ENCODE measurements at places on chromosomes 6 and 20.

- DNase-seq = no peak
Measured at GRCh38 chr6:81362246-81362645, 390.2 kb downstream of the TENT5A start.

DNA sequence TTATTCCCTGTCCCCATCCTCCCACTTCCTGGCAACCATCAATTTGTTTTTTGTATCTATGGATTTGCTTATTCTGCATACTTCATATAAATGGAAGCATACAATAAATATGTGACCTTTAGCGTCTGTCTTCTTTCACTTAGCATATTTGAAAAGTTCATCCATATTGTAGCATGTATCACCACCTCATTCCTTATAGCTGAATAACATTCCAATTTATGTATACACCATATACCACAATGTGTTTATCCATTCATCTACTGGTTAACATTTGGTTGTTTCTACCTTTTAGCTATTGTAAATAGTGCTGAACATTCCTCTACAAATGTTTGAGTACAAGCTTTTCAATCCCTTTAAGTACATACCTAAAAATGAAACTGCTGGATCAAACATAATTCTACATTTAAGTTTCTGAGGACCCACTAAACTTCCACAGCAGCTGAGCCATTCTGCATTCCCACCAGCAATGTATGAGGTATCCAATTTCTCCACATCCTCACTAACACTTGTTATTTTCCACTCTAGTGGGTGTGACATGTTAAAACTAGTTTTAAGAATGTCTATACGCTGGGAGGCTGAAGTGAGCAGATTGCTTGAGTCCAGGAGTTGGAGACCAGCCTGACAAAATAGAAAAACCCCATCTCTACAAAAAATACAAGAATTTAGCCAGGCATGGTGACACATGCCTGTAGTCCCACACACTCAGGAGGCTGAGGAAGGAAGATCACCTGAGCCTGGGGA is 32.9 kb downstream of the NUDT3 start:
- DNase-seq = no peak

DNA sequence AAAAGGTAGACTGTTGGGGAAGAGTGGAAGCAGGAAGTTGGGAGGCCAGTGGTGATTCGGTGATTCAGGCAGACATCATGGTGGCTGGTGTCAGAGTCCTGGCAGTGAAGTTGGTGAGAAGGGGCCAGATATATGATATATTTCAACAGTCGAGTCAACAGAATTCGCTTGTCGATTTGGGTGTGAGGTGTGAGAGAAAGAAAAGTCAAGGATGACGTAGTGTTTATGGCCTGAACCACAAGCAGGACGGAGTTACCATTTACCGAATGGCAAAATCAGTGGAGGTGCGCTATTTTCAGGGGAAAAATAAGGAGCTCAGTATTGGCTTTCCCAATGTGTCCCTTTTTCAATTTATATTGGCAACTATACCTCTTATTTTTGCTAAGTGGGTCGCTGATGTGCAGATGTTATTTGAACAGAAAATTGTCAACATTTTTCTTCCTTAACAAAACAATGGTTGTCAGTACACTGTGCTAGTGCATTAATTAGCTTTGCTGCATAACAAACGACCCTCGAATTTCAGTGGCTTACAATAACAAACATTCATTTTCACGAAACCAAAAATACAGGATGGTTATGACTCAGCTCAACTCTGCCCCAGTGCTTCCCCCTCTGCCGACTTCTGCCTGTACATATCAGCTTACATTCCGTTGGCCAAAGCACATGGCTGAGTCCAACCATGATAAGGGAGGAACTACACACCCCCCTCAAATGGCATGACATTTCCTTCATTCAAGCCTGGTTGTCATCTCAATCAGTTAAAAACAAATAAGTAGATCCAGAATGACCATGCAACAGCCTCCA is 255.0 kb upstream of the ZFP64 start:
- no peak for DNase-seq

- DNase-seq = no peak
Measured at GRCh38 chr6:138402838-138403187, 1.2 kb upstream of the HEBP2 start.

- no peak for DNase-seq
Measured at GRCh38 chr6:115945812-115946211, 114.9 kb downstream of the FRK start.

GRCh38 chr6:55726144-55726543 is 147.2 kb upstream of the HMGCLL1 start:
- no peak for DNase-seq

- no peak for DNase-seq
Measured at GRCh38 chr20:16574656-16575355, 1.6 kb upstream of the KIF16B start.

GRCh38 chr6:56088641-56089040 is 158.7 kb downstream of the COL21A1 start:
- DNase-seq = no peak

- DNase-seq = peak; percentile 91
Measured at GRCh38 chr6:137867685-137868509, 838 bp downstream of the TNFAIP3 start.

GRCh38 chr6:13241364-13241763 is 87.0 kb downstream of the TBC1D7 start:
- no peak for DNase-seq

DNA sequence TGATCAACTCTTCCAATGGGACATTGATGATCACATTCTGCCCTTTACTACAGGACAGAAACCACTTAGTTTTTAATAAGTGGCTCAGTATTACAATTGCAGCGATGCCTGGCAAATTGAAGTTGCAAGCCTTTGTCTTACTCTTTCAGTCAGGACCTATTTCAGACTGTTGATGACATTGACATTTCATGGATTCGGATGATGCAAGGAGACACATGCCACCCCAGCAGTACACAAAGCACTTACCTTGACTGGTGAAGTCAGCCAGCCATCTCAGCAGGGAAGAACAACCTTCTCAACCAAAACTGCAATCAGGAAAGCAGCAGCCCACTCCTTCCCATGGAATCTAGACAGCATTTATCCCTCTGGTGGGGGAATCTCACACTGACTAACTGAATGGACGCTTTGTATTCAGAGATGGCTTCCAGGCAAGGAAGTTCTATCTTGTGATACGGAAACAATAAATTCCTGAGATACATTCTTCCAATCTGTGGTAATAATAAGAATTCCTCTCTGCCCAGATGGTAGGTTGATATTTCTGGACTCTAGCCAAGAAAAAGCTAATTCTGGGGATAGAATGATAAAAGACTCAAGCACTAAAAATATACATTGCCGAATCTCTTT is 24.8 kb downstream of the NFYA start:
- DNase-seq = no peak

- DNase-seq = peak; percentile 41
Measured at GRCh38 chr20:58233881-58234528, 5.6 kb upstream of the ANKRD60 start.

GRCh38 chr6:142162780-142163179 is 15.7 kb downstream of the VTA1 start:
- no peak for DNase-seq

DNA sequence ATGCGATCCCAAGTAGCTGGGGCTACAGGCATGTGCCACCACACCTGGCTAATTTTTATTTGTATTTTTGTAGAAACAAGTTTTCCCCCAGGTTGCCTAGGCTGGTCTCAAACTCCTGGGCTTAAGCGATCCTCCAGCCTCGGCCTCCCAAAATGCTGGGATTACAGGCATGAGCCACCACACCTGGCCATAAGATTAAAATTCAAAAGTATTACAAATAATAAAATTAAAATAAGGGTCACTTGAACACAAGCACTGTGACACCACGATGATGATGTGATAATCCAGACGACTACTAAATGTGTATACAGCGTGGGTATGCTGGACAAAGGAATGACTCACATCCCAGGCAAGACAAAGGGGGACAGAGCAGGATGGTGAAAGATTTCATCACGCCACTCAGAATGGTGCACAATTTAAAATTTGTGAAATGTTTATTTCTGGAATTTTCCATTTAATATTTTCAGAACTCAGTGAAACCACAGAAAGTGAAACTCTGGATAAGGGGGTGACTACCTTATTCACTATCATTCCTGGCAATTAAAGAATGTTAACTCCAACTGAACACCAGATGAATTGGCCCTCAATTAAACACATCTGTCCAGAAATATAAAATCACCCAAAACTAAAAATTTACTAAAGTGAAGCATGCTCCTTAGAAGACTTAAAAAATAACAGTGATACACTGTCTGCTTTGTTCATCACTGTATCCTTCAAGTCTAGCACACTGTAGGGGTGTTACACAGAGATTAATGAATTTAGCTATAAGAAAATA is 13.1 kb downstream of the B4GALT5 start:
- DNase-seq = no peak

GRCh38 chr20:59726281-59726595 is 121.9 kb downstream of the PHACTR3 start:
- no peak for DNase-seq

GRCh38 chr6:2866171-2866846 is 24.6 kb upstream of the SERPINB1 start:
- no peak for DNase-seq

DNA sequence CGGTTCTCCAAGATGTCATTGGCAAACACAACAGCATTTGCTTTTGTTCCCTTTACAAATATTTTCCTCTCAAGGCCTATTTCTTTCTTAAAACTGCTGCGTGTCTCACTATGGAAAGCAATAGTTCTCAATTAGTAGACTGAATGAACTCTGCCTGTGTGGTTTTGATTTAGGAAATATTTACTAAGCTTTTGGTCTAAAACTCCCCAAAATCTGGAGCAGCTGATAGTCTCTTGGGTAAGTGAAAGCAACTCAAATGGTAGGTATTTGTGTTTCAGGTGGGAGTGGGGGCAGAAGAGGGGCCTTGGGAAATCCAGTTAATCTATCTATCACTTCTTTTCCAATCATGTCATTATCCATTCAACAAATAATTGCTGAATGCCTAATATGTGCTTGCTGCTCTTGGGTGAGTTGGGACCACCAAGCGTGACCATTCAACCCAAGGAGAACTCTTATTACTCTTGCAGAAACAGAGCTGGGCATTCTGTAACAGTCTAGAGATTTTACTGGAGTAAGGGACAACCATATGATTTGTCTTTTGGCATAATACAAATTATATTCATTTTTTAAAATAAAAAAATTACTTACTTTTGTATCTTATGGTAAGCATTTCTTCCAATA is 33.2 kb upstream of the ADTRP start:
- no peak for DNase-seq

- no peak for DNase-seq
Measured at GRCh38 chr6:44058617-44059358, 68.5 kb downstream of the MRPL14 start.

DNA sequence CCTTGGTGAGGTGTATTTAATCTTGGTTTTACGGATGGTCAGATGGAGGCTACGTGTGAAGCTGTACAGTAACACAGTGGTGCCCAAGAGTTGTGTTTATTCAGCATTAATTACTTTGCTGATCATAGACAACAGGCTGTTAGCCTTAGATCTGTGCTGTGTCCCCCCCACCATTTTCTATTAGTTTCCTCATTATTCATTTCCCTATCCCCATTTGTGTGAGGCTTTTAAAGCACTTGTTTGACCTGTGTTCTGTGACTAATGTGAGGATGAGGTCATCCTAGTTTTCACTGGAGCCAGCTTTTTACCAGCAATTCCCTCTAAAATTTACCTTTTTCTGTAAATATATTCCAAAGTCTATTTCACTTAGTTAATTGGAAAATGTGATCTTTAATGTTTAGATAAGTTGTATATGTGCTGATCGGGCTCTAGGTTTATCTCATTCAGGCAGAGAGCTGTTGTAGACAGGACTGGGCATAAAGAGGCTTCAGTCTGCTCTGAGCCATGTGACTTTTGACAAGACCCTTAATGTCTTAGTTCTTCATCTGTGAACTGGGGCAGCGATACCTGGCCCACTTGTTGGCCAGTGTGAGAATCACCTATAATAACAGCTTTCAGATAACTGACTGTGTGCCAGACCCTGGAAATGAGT is 8.4 kb downstream of the MAPRE1 start:
- DNase-seq = no peak

DNA sequence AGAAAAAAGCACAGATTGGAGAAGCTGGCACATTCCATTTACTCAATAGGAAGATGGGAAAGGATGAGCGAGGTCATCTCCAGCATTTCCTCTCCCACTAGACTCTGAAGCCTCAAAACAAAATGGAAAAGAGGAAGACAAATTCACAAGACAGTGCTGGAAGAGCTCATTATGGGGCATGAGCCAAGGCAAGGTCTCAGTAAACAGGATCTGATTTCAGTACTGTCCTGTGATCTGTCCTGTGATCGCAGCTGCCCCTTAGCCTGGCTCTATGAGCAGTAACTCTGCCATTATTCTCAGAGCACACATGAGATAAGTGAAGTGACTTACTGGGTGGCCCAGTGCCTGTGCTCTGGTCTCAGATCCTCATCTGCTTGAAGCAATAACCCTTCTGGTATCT is 68.1 kb upstream of the SLC4A11 start:
- no peak for DNase-seq

- peak; percentile 59 for DNase-seq
Measured at GRCh38 chr6:30884521-30885480, 482 bp downstream of the DDR1 start.

DNA sequence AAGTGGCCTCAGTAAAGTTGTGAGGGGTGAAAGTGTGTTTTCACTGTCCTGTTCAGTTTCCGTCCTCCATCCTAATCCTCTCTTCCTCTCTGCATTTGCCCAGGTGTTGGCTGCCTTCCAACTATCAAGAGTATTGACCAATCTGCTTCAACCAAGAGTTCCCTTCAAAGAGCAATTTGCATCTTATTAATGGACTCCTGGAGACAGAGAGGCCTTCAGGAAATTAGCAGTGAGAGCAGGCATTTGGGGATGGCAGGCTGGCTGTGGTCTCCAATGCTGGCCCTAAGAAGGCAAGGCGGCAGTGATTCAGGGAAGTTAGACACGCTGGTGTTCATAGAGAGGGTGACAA is 77.2 kb downstream of the GPR6 start:
- DNase-seq = no peak

- DNase-seq = peak; percentile 72
Measured at GRCh38 chr6:36962874-36963273, 8.3 kb downstream of the PI16 start.

DNA sequence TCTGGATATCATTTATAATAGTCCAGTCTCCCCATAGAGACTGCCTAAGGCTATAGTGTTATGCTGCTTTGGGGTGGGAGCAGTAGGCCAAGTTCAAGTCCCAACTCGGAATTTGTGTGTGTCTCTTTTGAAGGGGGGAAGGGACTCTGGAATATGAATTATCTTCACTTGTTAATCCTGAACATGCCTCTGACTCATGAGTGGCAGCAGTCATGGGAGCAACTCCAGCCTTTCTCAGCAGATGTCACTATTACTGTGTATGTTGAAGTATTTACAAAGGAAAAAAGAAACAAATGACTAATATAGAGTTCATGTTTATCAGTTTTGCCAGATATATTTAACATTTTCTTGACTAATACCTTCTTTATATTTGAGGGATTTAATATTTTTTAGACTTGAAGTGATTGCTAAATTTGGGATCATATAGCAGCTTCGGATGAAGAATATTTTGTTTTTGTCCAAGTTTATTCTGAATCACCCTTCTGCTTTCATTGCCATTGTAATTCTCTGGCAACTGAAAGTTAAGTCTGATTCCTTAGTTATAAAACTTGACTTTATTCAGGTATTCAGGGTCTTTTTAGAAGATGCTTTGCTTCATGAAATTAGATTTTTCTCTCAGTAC is 23.4 kb downstream of the FAM217A start:
- no peak for DNase-seq

- DNase-seq = no peak
Measured at GRCh38 chr6:139145661-139146060, 10.8 kb downstream of the HECA start.

GRCh38 chr20:36109251-36109947 is 45.1 kb upstream of the EPB41L1 start:
- DNase-seq = no peak
